ENCODE measurements at places on chromosomes 11 and 22.

DNA sequence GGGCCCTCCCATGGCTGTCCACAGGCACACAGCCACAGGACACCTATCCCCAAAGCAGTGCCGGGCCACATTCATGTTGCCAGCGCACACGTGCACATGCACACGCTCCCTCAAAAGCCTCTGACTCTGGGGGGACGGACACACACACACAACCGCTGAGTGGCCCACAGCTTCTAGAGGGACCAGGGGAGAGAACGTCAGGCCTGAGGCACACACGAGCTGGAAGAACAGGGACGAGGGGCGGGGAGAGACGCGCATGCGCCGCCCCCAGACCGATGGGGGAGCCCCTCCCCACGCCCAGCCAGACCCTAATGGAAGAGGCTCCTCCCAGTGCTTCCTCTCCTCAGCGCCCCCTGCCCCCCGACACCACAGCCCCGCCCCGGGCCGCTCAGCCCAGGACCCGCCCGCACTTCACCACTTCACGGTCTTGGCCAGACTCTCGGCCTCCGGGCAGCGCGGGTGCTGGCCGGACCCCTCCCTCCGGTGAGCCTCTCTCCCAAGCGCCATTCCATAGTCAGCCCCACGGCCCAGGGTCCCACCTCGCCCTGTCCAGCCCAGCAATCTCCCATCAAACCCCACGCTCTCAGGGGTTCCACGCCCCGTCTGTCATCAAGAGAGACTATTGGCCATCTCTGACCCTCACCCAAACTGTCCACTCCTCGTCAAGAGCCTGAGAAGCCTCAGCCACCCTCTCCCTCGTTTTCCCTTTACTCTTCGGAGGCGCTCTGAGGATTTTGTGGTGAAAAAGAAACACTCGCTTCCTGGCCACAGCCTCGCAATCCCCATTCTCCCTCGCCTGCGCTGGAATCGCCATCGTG lies 11.7 kb downstream of the NRXN2 start:
- DNase-seq = no peak

GRCh38 chr11:11931461-11932055 lies 76.9 kb downstream of the DKK3 start:
- DNase-seq = no peak

GRCh38 chr11:45253640-45254039 lies 32.5 kb downstream of the SYT13 start:
- no peak for DNase-seq

GRCh38 chr11:132907651-132908413 lies 624.5 kb downstream of the OPCML start:
- DNase-seq = no peak

DNA sequence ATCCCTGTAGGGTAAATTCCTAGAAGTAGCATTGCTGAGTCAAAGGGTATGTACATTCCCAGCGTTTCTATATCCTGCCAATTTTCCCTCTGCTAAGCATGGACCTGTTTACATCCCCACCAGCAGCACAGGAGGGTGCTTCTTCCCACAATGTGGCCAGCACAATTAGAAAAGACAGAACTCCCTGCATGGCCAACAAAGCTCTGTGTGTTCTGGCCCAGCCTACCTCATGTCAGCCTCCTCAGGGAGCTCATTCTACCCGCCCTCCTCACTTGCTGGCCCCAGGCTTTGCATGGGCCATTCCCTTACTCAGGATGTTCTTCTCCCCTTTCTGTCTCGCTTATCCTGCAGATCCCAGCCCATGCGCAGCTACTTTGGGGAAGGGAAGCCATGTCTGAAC lies 186.1 kb downstream of the DSCAML1 start:
- no peak for DNase-seq

DNA sequence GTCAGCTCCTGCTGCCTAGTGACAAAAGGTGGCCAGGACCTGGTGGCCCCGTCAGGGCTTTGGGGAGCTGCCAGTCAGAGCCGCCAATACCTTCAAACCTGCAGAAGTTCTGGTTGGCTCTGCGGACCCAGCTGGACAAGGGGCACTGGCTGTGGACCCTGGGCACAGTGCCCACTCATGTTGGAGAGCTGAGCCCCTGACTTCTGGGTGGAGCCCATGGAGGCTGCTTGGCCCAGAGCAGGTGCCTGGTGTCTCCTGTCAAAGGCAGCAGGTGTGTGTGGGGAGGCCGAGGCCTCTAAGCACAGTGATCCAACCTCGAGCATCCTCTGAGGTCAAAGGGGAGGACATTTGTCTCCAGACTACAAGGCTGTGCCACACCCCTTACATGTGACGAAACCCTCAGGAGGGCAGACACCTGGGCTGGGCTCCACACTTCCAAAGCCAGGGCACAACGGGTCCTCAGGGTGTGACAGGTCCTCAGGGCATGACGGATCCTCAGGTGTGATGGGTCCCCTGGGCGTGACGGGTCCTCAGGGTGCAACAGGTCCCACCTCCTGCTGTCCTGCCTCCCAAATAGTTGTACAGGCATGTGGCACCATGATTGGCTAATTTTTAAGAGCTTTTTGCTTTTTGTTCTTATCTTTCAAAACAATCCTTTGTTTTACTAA lies 37.0 kb downstream of the MUC2 start:
- no peak for DNase-seq

- DNase-seq = no peak
These were observed 286.7 kb upstream of the CCDC90B start for GRCh38 chr11:83572581-83573496.

- no peak for DNase-seq
These were observed 1110.5 kb downstream of the TBC1D22A start for GRCh38 chr22:47872761-47873535.

- no peak for DNase-seq
These were observed 12.0 kb downstream of the SPTBN2 start for GRCh38 chr11:66716996-66717395.

DNA sequence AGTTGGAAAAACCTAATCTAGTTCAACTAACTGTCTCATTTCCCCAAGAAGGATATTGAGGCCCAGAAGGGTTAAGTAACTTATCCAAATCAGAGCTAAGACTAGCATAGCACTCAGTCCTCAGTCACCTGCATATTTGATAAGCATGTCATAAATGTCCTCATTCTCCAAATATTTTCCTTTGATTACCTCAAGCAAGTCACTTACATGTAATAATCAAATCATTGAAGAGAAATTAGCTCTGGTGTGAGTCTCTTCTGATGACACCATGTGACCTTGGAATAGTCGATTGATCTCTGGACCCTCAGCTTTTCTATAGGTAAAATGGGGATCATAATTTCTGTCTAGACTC lies 48.8 kb upstream of the PICALM start:
- DNase-seq = no peak

GRCh38 chr11:94211261-94211830 lies 82.7 kb downstream of the PANX1 start:
- no peak for DNase-seq

DNA sequence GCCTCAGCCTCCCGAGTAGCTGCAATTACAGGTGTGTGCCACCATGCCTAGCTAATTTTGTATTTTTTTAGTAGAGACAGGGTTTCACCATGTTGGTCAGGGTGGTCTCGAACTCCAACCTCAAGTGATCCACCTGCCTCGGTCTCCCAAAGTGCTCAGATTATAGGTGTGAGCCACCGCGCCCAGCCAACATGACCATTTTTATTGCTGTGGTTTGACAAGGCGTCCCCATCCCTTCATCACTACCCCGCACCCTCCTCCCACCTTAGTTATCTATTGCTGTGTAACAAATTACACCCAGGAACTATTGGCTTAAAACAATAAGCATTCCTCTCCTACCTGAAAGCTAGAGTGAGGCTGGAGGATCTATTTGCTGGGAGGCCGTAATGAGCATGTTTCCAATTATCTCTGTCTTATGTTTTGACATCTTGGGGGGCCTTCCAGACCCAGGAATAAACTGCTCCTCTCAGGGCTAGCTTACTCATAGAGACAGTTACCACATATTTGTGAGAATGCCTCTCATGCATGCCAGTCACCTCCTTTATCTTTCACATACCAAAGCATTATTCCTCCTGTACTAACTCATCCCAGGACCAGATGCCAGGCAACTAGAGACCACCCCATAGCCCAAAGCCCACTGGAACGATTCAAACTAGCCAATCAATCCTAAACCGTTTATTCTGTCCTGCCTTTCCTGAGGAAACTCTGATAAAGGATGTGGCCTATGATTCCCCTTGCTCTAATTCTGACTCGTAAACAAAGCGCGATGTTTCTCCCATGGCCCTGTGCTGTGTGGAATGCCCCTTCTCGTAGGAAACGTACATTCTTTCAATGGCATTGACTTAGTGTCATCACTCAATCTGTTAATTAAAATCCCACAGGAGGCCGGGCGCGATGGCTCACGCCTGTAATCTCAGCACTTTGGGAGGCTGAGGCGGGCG lies 19.4 kb downstream of the SNU13 start:
- DNase-seq = no peak

GRCh38 chr11:1100417-1101245 lies 26.0 kb downstream of the MUC2 start:
- no peak for DNase-seq

DNA sequence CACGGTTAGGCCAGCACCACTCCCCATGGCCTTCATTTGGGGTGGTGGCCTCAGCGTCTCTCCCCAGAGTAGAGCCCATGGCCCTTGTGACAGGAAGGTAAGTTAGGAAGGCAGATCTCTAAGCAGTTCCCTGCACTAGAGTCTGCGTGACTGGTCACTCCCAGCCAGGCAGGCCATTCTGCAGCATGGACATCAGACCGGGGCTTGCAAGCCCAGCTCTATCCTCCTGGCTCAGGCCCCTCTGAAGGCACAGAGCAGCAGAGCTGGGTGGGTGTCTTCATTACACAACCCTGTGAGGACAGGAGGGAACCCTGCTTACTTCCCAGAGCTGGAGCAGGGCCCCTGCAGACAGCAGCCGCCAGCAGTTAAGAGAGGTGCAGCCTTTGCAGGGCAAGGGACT lies 77.3 kb downstream of the PIWIL3 start:
- no peak for DNase-seq

DNA sequence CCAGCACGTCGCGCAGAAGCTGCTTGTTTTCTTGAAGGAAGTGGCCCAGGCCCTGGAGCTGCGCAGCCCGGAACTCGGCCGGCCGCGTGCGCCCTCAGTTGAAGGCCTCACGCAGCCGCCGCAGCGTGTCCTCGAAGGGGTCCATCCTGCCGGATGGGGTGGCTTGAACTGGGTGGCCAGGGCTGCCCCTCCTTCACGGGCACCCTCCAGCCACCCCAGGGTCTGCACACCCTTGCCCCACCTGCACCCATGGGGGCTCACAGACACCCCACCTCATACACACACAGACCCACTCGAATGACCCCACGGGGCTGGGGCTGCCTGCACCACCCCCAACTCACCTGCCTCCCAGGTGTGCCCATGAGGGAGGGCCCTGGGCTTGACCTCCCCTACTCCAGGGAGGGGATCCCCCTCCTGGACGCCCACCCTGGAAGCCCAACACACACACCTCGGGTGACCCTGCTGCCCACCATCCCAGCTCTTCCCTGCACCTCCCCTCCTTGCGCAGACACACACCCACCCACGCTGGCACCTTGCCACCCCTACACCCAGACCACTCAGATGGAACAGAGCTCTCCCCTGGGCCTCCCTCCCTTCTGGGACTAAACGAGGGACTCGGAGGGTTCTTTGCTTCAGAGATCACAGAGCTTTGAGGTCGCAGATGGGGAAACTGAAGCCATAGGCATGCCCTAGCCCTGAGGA lies 6.8 kb downstream of the ALDH3B2 start:
- DNase-seq = no peak

GRCh38 chr11:61587951-61588727 lies 7.3 kb upstream of the SYT7 start:
- DNase-seq = peak; percentile 50

- DNase-seq = no peak
These were observed 380.1 kb upstream of the SYN3 start for GRCh38 chr22:33438273-33438672.

DNA sequence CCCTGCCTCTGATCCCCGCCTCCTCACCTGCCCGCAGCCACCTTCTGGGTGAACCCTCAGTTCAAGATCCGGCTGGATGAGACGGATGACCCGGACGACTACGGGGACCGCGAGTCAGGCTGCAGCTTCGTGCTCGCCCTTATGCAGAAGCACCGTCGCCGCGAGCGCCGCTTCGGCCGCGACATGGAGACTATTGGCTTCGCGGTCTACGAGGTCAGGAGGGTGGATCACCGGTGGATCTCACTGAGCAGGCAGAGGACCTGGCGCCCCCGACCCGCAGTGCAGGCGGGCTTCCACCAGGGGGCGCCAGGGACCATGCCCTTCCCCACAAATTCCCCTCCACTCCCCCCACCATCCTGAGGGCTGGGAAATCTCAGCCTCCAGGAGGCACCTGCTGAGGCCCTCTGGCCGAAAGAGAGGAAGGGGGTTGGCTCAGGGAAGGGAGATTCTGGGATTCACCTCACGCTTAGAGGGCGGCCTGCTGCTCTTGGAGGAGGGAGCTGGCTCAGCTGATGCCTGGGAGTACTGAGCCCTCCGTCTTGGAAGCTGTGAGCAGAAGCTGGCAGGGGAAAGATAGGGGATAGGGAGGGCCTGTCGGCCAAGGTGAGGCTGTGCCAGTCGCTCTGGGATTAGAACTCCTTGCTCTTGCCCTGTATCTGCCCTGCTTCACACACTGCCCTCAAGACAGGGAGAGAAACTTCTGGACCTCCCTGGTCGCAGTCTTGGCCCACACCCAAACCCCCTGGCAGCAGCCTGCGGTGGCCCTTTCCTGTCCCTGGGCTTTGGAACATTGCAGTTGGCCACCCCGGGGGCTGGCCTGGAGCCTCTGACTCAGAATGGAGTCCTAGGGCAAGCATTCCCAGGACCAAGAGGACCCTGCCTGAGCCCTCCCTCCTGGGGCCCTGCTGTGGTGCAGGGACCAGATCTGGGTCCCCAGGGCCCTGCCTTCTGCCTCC lies 23.2 kb downstream of the CAPN1 start:
- no peak for DNase-seq

- no peak for DNase-seq
These were observed 195.1 kb upstream of the PLET1 start for GRCh38 chr11:112455791-112456190.

DNA sequence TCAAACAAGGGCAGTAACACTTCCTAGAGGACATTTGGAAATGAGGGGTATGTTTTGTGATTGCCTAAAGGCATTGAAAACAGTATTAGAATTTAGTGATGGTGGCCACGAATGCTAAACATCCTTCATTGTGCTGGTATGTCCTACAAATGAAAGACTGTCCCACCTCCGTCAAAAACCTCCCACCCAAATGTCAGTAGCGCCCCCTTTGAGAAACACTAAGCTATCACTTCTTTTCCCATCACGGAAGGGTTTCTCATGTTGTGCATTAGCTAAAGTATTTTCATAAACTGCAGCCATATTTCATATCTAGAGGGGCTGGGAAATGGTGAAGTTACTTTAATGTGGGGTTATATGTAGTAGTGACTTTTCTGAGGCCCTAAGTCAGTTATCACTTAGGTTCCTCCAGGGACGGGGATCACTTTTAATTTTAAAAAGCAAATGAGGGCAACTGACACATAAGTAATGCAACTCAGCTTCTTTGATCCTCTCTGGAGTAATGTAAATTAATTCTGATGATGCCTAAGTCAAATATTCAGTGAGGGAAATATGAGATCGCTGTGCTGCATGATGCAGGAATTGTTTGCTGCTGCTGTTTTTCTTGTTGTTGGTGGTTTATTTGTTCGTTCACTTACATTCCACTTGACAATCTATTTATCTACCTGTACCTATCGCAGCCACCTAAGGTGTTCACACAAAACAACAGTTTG lies 1403.4 kb upstream of the TENM4 start:
- no peak for DNase-seq
